ENCODE measurements at places on chromosomes 7 and 10. TPM values are rescaled to one million over a fixed set of nuclear protein-coding genes. Genes with fewer than 3 reads are reported as not detected.

HOXA2 gene
- total RNA-seq, result not detected

OR6B1 gene
- not detected for total RNA-seq

TMEM184A gene
- total RNA-seq, result not detected

CNPY1 gene
- not detected for total RNA-seq

MINDY4 gene
- 0.38 TPM for total RNA-seq

TMEM236 gene
- not detected for total RNA-seq

COL1A2 gene
- total RNA-seq, result 2.1 TPM

C10orf53 gene
- not detected for total RNA-seq

FAM237B gene
- total RNA-seq, result not detected

KLF6 gene
- total RNA-seq, result 47.3 TPM

HPSE2 gene
- not detected for total RNA-seq

TRPV6 gene
- not detected for total RNA-seq

- no peak for DNase-seq
These were observed 27.9 kb downstream of the MTURN start for GRCh38 chr7:30162622-30163124.

DNA sequence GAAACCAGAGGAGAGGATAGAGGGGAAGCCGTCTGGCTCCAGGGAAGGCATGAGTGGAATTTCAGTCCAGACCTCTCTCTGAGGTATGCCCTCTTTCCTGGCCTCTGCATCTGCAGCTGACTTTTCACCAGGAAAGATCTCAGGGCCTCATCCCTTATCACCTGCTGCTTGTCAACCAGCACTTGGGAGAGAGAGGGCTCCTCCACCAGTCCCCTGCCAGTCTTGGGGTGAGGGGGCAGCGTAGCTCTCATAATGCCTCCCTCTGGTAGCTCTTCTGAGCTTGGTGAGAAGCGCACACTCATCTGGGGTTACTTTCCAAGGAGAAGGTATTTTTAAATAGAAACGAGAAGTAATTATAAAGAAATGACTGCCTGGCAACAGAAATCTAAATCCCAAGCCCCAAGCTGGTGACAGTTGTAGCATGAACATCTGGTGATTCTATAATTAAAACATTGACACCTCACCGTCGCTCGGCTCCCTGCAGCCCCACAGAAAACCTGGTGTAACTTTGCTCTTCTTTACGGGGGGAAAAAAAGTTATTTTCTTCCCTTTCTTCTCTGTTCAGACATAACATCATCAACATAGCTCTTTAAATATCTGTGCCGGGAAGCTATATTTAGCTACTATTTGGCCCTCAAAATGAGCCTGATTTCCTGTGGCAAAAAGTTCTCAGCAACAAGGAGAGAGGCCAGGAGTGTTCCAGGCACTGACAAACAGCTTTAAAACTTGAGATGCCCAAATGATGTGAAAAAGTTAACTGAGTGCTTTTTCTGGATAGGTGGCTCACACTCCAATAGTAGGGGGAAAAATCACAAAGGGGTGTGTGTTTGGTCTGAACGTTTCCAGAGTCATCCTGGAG is 26.9 kb downstream of the HIP1 start:
- no peak for DNase-seq

GRCh38 chr10:86849181-86849894 is 92.9 kb downstream of the BMPR1A start:
- DNase-seq, result peak; percentile 44

- DNase-seq, result no peak
These were observed 7.0 kb downstream of the KNDC1 start for GRCh38 chr10:133166828-133167692.

DNA sequence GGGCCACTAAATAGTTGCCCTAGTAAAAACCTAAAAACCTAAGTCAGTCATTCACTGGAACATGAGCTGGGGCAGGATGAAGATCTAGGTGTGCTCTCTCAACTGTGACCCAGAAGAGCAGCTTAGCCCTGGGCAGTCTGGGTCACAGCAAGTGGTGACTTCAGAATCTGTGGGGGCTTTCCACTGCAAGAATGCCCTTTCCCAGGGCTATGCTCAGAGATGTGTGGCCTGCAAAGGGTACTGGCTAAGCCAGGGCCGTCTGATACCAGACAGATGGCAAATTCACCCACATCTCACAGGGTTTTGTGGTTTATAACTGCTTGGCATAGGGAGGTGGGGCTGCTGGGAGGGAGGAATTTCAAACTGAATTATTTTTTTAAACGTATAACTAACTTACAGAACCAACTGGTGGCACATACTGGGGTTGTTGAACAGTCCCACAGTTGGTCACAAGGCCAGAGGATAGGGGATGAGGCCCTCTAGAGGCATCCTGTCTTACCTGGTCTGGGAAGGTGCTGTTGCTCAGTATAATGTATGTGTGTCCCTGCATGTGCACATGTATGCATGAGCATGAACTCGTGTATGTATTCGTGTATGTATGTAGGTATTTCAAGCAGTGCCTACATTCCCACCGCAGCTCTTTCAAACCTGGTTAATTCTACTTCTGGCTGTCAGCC is 63.2 kb downstream of the PRPF18 start:
- no peak for DNase-seq

DNA sequence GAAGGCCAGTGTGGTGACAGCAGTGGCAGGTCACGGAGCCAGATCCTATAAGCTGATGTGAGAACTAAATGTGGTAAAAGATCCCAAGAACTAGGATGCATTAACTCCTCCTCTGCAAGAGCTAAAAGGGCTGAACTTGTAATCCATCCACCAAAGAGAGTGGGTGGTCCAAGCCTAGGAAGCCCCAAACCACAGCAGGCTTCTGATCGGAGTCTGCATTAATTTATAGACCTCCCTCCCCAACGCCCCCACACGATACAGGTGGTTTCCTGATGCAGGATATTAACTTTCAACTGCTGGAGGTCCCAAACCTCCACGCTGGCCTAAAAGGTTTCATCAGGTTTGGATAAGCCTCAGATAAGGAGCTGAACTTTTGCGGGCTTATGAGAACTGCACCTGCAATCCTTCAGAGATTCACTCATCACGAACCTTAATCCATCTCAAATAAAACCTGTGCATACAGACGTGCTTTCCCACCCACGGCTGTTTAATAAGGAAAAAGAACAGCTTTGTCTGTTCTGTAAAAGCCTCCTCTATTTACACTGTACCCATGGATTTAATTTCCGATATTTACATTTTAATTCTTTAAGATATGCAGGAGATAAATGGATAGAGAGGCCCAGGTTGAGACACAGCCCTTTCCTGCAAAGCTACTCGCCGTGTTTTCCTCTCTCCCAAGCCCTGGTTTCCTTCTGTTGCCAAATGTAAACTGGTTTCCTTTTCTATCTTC is 74.9 kb downstream of the GFRA1 start:
- no peak for DNase-seq

DNA sequence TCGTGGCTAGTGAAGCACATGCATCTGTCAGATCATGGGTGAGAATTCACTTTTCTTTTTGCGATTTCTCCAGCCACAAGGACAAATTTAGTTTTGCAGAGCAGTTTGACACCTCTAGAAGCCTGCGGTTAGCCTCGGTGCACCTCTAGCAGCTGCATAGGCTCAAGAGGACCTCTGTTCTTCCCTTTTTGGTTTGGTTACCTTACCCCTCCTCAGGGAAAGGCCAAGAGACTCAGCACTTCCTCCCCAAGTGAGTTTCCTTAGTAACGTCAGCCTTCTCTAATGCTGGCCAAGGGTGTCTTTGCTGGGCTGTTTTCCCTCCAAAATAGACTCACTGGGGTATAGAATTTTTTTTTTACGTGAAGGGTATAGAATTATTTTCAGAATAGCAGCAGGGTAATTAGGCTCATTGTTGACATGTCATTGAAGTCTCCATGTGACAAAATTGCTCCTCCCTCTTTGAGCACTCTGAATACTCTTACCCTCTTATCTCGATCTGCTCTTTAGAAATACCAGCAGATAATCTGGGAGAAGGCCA is 97.8 kb downstream of the AUTS2 start:
- DNase-seq, result peak; percentile 88

- DNase-seq, result no peak
These were observed 115.0 kb downstream of the PTPRN2 start for GRCh38 chr7:158472596-158472995.

DNA sequence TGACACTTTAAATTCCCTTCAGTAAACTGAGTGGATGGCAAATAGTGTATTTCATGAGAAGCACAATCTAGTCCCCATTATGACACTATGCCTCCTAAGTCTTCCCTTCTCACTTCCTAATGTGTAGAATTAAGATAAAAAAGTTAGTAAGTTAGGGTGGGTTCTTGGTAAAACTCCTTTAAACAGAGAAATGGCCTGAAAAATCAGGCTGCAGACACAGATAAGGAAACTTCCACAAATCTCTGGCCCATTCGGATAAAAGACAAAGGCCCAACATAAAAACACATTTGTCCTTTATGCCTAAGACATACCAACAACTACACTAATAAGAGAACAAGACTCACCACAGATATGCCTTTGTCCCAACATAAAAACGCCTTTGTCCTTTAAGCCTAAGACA is 21.5 kb downstream of the AKR1C8 start:
- no peak for DNase-seq

- no peak for DNase-seq
These were observed 23.8 kb upstream of the PLAC9 start for GRCh38 chr10:80108576-80109239.

GRCh38 chr7:15209429-15209828 is 306.9 kb upstream of the DGKB start:
- DNase-seq, result no peak

GRCh38 chr10:110207805-110208613 is 604 bp downstream of the MXI1 start:
- no peak for DNase-seq

GRCh38 chr10:43842072-43842471 is 193.4 kb upstream of the ZNF32 start:
- no peak for DNase-seq

DNA sequence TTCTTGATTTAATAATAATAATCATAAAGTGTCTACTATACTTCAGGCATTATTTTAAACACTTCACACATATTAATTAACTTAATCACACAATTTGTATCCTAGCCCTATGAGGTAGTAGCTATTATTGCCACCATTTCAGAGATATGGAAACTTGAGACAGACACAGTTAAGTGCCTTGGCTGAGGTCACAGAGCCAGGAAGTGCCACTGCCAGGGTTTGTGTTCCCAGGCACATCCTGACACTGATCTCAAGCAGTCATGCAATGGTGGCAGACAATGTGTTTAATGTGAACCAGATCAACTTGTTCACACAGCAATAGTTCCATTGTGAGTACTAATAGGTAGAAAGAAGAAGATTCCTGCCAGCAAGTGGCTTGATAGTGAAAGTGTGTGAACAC is 666.0 kb downstream of the SUGCT start:
- DNase-seq, result no peak

DNA sequence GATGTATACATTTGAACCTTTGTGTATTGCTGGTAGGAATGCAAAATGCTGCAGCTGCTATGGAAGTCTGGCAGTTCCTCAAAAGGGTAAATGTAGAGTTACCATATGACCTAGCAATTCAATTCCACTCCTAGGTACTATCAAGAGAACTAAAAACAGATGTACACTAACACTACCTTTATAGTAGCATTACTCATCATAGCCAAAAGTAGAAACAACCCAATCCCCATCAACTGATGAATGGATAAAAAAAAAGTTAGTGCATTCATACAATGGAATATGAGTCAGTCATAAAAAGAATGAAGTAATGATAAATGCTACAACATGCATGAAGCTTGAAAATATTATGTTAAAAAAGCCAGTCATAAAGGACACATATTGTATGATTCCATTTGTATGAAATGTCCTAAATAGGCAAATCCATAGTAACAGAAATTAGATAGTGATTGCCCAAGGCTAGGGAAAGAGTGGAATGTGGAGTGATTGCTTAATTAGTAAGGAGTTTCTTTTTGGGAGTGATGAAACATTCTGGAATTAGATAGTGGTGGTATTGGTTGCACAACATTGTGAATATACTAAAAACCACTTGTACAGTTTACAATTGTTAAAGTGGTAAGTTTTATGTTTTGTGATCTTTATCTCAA is 96.4 kb upstream of the AOAH start:
- no peak for DNase-seq

- no peak for DNase-seq
These were observed 78.4 kb downstream of the INSYN2A start for GRCh38 chr10:127118034-127118433.

DNA sequence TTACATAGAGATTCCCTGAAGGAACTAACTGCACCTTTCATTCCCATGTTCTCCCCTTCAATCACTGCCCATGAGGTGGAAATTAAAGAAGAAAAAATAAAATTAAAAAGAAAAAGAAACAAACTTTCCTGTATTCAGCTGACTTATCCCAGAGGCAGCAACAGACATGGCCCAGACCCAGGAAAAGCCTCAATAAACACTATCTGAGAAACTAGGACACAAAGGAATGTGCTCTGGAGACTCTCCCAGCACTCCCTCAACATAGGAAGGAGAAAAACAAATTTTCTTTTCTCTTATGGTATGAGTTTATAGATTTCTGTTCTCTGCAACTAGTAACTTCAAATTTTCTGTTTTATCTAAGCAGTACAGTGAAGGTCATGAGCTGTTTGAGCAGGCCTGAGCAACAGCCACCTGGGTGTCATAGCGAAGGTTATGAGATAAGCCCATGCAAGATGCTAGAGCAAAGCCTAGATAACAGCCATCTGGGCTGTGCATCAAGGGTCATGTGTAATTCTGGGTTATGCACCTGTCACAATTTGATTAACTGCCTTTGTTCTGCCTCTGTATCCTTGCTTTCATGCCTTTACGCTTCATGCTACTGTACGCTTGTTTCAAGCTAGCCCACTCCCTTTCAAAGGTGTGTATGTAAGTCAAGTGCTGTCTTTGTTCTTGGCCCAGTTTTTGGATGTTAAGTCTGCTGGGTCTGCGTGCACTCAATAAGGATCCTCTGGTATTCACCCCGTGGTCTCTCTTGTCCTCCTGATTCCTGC is 11.0 kb upstream of the OR6B1 start:
- DNase-seq, result no peak

GRCh38 chr7:26397332-26397731 is 105.7 kb downstream of the SNX10 start:
- DNase-seq, result no peak

GRCh38 chr7:64101126-64101942 is 56.1 kb downstream of the ZNF727 start:
- no peak for DNase-seq

DNA sequence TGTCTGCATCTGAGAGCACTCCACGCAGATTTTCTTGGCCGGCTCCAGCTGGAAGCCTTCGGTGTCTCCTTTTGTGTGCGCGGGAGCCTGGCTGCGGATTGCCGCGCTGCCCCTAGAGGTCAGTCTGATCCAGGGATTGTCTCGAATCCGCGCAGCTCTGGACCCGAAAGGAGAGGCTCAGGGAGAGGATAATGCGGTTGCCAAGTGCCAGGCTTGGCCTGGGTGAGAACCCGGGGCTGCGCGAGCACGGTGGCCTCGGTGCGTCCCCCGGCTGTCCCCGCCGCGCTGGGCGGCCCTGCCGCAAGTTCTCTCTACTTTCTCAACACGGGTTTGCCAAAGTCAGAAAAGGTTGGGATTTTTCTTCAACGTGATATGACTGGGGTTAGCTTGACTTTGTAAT is 140.9 kb downstream of the ADCYAP1R1 start:
- no peak for DNase-seq

- no peak for DNase-seq
These were observed 9.4 kb downstream of the MALRD1 start for GRCh38 chr10:19058046-19058445.

GRCh38 chr10:25934621-25935139 is 651 bp downstream of the MYO3A start:
- DNase-seq, result no peak
